ENCODE measurements at places on chromosomes 6 and 20.
A peak's percentile ranks its signal among the peaks of the same experiment; 100 is the strongest.

DNA sequence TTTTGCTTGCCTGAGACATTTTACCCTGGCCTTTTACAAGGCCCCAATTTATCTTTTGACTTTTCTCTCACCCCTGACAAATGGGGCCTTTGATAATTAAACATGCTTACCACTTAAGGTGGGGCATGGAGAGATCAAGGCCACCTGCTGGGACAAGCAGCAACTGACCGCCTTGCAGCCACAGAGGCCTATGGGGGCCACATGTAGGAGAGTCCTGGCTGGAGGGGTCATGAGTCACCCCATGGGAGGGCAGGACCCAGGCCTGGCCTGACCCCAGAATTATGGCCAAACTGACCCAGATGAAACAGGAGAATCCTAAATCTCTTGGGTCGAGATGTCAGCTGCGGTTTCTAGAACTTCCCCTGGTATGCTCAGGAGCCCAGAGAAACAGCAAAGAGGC lies 8.5 kb upstream of the OCSTAMP start:
- no peak for DNase-seq

GRCh38 chr6:131688286-131688685 lies 12.9 kb downstream of the OR2A4 start:
- no peak for DNase-seq

GRCh38 chr6:148674306-148674705 lies 72.5 kb upstream of the UST start:
- no peak for DNase-seq

DNA sequence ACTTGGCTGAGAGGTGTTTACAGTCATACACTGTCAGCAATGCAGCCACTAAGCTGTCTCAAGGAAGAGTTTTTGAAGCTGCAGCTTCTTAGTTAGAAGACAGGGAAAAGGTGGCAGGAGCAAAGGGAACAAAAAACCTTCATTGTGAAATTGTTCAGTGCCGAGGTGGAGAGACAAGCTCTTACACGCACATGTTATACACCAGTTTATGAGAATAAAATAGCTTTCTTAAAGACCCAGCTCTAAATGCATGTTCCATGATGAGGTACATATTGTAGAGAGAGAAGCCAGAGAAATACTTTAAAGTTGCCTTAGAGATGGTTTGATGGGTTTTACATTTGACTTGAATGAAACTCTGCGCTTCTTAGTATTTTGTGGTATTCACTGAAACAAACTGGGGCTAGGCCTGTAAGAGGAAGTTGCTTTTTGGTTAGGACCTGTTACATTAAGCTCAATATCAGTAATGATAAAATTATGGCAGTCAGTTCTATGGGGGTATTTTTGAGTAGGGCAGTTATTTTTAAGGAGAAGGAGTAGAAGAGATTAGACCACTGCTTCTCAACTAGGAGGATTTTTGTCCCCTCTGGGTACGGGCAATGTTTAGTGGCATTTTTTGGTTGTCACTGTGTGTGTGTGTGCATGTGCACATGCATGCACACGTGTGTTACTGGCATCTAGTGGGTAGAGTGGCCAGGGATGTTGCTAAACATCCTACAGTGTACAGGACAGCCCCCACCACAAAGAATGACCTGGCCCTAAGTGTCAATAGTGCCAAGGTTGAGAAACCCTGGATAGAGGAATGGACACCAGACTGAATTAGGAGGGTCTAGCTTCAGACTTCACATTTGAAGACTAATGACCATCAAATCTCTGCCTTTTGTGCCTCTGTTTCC lies 9.8 kb downstream of the NEDD9 start:
- DNase-seq: no peak

DNA sequence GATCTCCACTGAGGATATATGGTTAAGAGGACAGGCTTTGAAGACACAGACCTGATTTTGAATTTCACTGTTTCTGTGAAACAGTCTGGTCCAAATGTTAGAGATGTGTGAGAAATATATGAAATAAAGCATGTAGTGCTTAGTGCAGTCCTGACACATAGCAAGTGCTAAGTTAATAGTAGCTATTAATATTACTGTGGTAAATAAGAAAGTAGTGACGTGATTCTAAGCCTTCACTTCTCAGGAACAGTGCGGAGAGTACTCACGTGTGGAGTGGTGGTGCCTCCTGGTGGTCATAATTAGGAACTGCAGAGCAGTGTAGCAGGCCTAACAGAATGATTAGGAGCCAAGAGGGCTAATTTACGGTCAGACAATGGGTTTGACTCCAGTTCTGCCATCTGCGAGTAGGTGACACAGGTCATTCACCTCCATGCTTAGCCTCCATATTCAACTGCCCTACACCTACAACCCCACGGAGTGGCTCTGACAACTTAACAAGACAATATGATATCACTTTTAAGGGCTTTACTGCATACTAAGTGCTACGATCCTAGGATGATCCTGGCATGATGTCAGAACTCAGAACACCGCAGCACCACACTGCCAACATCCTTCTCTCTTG lies 106.2 kb downstream of the JPH2 start:
- DNase-seq: peak; percentile 52

DNA sequence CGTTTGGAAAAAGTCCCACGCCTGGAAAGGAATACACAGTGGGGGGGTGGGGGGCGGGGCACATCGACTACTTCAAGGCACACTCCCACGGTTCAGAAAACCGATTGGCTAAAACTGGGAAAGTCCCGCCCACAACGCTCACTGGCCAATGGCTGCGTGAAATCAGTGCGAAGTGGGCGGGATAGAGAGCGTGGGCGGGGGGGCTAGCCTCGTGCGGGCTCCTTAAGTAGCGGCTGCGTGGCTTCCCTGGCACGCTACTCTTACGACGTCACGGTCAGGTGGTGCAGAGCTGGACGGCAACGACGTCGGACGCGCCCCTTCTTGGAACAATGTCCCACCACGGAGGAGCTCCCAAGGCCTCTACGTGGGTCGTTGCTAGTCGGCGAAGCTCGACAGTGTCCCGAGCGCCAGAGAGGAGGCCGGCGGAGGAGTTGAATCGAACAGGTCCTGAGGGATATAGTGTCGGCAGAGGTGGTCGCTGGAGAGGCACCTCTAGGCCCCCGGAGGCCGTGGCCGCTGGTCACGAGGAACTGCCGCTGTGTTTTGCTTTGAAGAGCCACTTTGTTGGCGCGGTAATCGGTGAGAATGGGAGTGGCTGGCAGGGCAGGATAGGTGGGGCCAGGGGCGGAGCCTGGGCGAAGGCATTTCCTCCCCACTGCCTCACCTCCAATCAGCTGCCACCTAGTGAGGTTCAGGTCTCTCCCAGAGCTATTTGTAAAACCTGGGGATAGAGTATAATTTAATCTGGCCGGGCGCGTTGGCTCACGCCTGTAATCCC lies at the start of gene DDX43:
Gene DDX43, plus strand, starts transcription at position 252 of the 778 bp plus-strand sequence. Its CDS starts 78 bp downstream, at position 330.
- peak; percentile 22 for DNase-seq

GRCh38 chr6:157070403-157071107 lies 252.8 kb downstream of the TMEM242 start:
- DNase-seq: no peak

DNA sequence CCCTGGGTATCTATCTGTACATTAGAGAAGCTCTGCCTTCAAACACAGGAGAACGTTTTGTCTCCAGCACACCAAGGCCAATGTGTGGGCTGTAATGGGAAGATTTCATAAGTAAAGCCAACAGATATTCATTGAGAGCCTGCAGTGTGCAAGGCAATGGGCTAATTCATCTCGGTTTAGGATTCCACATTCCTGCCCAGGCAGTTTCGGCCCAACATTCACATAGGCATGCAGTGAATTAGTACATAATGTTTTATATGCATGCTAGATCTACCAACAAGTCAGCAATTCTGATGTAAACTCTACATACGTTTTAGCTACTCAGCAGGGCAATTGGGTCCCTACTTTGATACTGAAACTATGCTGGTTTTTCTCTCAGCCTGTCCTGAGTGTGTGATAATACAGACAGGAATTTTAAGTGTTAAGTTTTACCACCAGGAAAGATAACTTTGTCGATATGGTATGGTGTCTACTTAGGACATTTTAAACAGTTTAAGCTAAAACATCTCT lies 46.9 kb upstream of the NAA20 start:
- no peak for DNase-seq

DNA sequence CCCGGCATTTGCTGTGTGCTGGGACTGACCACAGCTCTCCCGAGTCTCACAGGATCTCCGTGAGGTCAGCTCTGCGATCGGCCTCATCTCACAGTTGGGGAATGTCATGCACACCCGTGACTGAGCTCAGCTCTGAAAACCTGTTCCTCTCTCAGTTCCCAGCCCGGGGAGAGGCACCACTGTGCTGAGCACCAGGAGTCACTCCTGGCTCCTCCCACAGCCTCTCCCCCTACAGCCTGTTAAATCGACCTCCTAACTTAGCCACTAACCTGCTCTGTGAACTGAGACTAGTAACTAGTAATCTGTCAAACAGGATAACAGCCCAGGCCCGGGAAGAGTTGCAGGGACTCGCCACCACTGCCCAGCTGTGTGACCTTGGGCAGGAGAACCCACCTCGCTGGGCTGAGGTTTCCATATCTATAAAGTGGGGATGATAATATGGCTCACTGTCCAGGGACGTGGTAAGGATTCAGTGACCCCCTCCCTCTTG lies 20.1 kb upstream of the NOL4L start:
- DNase-seq: no peak

- no peak for DNase-seq
These were observed 26.3 kb downstream of the PRSS16 start for GRCh38 chr6:27273783-27274182.

DNA sequence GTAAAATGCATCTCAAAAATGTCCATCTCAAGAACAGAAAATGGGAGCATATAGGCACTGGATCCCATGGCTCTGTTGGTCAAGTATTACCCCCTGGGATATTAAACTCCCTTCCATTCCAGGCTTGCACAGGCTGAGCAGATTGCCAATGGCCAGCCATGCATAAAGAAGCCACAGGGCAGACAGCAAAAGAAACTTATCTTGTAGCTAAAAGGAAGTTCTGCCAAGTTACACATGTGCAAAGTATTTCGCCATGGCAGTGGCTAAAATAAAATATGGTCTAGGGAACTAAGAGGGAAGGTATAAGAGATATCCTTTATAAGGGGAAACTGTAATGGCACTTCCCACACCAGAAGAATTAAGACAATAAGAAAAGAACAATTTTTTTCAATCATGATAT lies 415.6 kb upstream of the BTBD3 start:
- DNase-seq: no peak

DNA sequence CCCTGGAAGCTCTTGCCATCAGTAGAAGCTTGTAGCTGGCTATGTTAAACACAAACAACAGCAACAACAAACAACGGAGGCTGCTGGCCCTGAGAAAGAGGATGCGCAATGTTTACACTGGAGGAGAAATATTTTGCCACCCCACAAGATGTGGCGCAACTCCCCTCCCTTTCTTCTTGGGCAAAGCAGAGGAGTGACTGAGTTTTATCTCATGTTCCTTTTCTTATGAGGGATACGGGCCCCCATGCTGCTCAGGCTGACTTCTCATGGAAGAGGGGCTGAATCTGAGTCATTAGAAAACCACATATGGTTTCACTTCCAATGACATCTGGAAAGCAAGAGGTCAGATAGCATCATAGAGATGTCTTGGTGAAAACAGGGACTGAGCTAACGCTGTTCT lies 75.9 kb upstream of the HDDC2 start:
- no peak for DNase-seq

DNA sequence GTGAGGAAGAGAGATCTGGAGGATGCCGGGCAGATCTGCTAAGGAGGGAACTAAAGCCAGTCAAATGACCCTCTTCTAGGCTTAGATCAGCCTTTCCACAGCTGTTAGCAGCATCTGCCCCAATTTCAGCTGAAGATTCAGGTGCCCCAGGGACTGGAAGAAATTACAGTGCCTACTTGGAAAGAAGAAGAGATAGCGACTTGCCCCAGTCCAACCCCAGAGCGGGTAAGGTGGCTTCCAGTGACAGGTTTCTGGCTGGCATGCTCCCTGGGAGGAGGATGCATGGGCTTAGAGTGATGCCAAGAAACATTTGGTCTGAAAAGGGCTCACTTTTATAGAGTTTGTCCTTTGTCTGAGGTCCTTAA lies 620 bp downstream of the TJAP1 start:
- no peak for DNase-seq

GRCh38 chr20:57268399-57269076 lies 2.1 kb upstream of the BMP7 start:
- DNase-seq: no peak
